Stimulated activated CD4-positive, alpha-beta T cell treated with anti-CD3 and anti-CD28 coated beads, TNF-alpha, amount 100 ng/mL, for 24 hours (primary cell): ENCODE measurements at places on chromosomes 2 and 18.

GRCh38 chr2:105697781-105698449 is 46.8 kb upstream of the NCK2 start:
- DNase-seq: no peak

DNA sequence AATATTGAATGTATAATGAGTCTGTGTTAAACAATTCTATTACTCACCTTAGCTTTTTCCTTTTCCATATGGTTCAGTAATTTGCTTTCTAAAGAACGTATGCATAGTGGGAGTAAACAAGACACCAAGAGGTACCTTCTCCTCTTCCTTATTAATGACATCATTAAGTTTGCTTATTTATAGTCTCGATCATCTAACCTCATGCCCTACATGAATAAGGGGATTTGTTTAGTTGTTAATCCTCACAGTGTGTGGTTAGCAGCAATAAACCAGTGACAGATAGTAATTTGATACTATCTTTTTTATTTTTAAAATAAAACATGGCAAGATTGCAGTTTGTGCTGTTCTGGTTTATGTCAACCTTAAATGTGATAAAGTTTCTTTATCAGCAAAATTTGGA is 69.7 kb downstream of the COBLL1 start:
- no peak for DNase-seq

GRCh38 chr18:79507546-79508480 is 112.1 kb downstream of the NFATC1 start:
- DNase-seq: no peak

GRCh38 chr2:209162129-209162528 is 261.7 kb upstream of the MAP2 start:
- DNase-seq: no peak

- no peak for DNase-seq
These were observed 82.5 kb downstream of the TCF7L1 start for GRCh38 chr2:85215448-85216401.

DNA sequence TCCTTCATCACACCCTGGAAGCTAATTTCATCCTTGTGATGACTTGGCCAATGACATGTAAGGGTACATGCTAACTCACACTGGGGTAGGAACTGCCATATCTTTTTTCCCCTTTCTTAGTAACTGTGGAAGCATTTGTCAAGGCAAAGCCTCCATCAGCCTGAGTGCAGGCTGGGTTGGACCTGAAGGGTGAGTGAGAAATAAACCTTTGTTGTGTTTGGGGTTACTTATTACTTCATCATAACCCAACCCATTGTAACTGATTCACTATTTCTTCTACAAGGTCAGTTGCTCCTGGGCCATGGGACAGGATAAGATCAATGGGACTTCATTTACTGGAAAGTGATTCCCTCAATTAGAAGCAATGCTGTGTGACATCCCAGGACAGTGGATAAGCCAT is 108.4 kb downstream of the COL6A3 start:
- no peak for DNase-seq

GRCh38 chr2:223887127-223887526 is 49.7 kb upstream of the AP1S3 start:
- DNase-seq: no peak

DNA sequence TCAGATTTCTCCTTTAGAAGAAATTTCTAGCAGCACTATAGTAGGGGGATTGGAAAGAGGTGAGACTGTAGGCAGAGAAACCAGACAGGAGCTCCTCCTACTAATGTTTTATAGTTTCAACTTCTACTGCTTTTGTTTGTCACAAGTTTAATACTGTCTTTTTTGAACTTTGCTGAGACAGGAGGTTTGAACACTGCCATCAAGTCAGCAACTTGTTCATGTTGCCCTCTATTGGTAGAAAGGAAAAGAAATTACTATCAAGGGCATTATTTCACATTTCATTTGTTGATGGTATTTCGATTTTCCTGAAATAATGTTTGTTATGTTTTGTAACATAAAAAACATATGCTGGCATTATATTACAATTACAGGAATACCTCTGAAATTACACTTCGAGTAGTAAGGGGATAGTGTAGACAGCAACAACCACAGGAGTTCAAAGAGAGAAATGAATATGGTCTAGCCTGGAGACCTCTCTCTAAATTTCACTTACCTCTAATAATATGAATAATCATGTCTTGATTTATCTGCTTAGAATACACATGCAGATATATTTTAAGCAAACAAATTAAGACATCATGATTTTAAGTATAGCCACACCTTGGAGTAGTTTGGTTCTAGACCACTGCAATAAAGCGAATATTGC is 12.4 kb upstream of the CCDC88A start:
- DNase-seq: no peak

- DNase-seq: peak; percentile 45
These were observed at the start of gene YES1 for GRCh38 chr18:811892-812375. Gene YES1, minus strand, starts transcription at chr18:812242. Its CDS starts 55,415 bp downstream, at chr18:756827.

GRCh38 chr18:35362531-35362930 is 14.6 kb downstream of the ZNF396 start:
- no peak for DNase-seq

DNA sequence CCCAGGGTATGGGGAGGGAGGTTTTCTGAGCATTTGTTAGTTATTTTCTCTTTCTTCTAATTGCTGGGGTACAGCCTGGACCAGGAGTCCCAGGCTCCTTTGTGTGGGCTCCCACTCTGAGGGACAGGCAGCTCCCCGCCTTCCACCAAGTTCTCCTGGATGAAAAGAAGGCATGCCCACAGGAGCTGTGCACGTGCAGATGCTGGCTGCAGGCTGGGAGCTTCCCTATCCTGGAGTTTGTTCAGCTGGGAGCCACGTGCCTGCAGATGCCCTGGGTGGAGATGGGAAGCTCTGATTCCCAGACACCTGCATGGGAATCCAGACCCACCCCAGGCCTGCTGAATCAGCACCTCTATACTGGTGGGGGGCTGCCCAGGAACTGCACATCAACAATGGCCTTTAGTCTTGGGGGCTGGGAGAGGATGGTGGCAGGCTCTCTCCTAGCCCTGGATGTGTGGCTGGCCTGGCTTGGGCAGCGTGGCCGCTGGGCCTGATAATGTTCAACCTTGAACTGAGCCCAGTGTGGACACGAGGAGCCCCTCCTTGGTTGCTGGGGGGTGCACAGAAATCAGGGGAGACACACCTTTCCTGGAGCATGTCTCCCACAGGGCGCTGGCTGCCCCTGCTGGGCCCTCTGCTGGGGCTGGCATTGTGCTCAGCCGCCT is 233.6 kb upstream of the HS6ST1 start:
- DNase-seq: no peak

GRCh38 chr2:160437273-160437672 is 56.3 kb downstream of the RBMS1 start:
- no peak for DNase-seq

DNA sequence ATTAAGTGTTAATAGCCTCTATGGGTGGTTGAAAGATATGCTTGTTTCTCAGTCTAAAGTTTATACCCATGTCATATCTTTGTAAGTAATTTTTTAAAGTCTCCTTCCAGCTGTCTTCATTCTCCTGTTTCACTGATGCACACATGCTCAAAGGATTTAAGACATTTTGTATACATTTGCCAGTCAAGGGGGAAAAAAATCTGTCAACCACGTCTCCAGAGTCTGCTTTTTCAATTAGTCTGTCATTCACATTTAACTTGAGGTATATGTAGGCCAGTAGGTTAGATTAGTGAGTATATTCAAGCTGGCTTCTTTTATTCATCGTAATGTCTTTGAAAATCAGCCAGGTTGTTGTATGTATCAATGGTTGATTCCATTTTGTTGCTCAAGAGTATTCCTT is 193.5 kb downstream of the MCFD2 start:
- no peak for DNase-seq

GRCh38 chr2:233418761-233419546 is 64.7 kb downstream of the DGKD start:
- peak; percentile 42 for DNase-seq

GRCh38 chr2:319059-319600 is 31.2 kb upstream of the ALKAL2 start:
- no peak for DNase-seq

GRCh38 chr2:166188084-166188483 is 60.3 kb upstream of the SCN1A start:
- no peak for DNase-seq

DNA sequence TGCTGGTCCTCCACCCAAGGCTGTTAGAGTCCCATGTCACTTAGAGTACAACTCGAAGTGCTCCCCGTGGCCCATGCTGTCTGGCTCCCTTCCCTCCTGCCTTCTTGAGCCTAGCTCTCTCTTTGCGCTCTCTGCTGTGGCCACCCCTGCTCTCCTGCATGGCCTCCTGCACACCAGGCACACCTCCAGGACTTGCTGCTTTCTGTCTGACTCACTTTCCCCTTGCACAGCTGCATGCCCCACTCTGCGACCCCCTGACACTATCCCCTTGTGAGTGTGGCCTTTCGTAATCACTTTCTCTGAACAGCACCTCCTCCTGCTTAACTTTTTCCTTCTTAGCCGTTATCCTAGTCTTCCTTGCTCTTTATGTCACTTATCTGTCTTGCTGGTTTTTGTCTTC is 343.6 kb downstream of the TGIF1 start:
- DNase-seq: no peak

DNA sequence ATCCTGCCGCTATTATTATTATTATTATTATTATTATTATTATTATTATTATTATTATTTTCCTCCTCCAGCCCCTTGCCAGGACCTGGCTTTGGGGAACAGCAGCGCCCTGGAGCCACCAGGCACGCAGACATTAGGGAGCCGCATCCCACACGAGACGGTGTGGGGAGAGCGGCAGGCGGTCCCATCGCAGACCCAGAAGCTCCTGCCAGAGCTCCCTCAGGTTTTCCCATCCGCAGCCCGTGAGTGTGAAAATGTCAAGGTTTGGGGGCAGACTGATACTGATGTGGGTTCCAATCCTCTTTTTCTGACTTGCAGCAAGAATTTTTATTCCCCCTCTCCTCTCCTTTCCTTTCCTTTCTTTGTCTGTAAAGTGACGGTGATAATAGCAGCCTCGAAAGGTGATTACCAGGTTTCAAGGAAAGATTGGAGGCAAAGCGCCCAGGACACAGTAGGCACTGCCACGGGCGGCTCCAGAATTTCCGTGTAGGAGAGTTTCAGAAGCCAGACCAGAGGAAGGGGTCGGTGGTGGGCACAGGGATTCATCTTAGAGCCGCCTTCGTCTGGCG is 816 bp downstream of the SCTR start:
- no peak for DNase-seq

- DNase-seq: no peak
These were observed 345.1 kb downstream of the DYSF start for GRCh38 chr2:71798266-71799012.

DNA sequence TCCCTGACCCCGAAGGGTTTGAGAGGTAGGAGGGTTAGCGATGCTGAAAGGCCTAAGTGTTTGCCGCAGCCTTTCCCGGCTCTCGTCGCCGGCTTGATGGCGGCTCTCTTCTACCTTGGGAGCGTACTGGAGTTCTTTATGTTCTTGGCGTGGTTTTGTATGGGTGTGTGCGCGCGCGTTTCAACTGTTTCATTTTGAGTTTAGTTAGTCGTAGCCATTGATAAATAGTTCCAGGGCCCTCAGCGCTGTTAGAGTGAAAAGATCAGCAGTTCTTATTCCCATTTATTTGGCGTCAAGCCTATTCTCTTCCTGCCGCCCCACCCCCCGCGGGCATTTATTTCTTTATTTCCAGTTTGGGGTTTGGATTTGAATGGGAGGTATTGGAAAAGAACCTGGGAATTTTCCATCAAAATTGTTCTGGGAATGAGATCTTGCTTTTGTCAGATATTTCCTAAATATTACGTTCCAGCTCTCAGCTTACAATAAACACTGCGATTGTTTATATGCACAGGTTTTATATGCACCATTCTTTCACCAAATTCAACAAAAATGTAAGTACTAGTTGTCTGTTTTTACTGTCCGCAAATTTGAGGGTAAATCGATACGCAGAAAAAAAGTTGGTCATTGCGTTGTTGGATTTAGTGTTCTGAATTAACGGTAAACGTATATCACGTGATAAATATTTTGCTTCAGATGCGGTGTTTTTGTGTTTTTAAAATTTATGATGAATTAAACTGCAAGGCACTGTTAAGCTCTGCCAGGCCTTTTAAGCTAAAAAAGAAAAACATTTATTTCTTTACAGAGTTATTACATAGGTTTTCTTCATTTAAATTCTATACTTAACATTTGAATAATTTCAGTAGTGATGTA is 954 bp downstream of the CCNT2 start:
- peak; percentile 13 for DNase-seq

DNA sequence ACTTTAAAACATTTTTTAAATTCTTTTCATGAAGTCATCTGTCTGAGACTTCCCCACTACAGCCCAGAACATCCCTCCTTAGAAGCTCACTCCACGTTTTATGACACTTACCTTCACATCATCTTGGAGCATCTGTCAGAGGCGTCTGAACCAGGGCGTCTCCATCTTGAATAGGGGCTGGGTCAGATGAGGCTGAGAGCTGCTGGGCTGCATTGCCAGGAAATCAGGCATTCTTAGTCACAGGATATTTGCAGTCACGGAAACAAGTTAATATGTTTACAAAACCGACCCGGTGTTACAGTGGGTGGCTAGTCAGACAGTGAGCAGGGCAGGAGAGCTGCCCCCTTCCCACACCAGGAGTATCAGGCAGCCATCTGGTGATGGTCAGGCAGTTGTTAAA is 456.5 kb downstream of the FBXO15 start:
- DNase-seq: no peak

- DNase-seq: no peak
These were observed 7.3 kb upstream of the ASIC4 start for GRCh38 chr2:219506802-219507526.

- no peak for DNase-seq
These were observed 55.6 kb downstream of the VIL1 start for GRCh38 chr2:218474527-218474926.

GRCh38 chr18:50886929-50887328 is 8.0 kb downstream of the ME2 start:
- no peak for DNase-seq

DNA sequence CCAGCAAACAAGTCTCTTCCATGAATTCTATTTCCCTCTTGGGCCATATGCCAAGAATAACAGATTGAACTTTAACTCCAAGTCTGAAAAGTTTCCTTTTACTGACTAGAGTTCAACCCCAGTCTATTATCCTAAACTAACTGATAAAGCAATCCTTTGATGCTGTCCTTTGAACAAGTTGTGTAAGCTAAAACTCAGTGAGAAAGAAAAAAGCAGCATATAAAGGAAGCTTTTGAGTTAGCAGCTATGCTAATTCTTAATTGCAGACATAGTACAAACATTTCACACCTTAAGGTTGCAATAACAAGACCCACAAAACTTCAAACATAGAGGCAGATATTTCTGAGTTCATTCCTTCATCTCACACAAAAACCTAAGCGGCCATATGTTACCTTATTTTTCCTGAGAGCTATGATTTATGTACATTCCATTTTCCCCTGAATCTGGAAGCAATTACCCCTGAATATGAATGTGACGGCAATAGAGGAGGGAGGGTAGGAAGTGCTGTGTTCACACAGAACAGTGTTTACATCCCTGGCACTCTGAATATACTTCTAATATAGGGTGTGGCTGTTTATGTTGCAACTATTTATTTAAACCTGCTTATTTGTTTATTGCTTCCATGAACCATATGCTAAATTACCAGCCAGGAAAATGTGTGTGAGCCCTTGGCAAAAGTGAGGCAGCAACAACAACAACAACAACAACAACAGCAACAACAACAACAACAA is 180.6 kb downstream of the IRS1 start:
- DNase-seq: no peak
